Thyroid gland (tissue), 4 donors: ENCODE measurements at places on chromosomes 2 and 18.

DNA sequence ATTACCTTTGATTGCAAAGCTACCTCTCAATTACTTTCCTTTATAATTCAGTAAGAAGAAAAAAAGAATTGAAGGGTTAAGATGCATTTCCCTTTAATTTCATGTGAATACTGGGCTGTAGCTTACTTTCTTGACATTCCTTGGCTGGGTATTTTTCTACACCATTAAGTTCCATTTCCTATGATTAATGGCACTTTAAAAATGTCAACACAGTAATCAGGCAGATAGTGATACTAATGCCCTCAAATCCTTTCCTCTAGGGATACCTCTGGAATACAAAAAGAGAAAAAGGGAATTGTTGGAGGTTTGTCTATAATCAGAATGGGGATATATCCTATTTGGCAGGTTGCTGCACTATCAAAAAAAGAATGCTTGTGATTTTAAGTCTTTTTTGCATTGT lies 216.9 kb downstream of the SRBD1 start:
- DNase-seq: no peak

DNA sequence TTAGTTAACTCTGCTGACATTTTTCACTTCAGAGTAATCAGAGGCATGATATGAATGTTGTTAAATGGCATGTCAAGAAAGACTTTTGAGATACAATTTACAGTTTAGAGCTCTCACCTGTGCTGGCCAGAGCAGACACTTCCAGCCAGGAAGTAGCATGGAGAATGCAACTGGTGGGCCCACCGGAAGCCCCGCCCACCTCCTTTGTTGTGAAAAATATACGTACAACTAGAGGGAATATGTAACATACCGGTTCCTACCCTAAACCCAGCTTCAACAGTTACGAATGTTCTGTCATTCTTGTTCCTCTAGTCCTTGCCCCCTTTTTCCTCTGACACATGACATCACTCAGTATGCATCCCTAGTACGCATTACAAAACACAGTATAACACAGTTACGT lies 70.2 kb upstream of the ITM2C start:
- DNase-seq: no peak

- no peak for DNase-seq
Measured at GRCh38 chr18:61921621-61922235, 28.9 kb upstream of the RNF152 start.

DNA sequence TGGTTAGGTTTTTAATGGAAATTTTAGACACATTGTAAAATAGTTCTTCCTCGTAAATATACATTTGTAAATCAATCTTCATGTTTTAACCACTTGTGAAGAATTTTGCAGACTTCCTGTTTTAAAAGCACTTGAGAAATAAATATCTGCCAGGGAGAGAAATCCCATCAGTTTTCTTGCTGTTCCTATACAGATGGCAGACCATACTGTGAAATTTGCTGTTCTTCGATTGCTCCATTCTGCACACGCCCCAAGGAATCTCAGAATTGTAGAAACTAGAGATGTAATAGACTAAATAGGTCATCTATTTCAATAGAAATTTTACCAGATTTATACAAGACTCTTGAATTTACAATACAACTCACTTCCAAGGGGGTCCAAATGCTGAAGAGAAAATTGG lies 75.8 kb upstream of the PIK3C3 start:
- no peak for DNase-seq

GRCh38 chr2:64114912-64115277 lies 29.3 kb downstream of the PELI1 start:
- no peak for DNase-seq
